ENCODE measurements at places on chromosomes 12 and 14.

GRCh38 chr12:15222219-15222618 lies 1.0 kb upstream of the RERG start:
- DNase-seq: no peak

- DNase-seq: peak; percentile 97
These were observed 14.0 kb downstream of the KCTD10 start for GRCh38 chr12:109462868-109463692.

DNA sequence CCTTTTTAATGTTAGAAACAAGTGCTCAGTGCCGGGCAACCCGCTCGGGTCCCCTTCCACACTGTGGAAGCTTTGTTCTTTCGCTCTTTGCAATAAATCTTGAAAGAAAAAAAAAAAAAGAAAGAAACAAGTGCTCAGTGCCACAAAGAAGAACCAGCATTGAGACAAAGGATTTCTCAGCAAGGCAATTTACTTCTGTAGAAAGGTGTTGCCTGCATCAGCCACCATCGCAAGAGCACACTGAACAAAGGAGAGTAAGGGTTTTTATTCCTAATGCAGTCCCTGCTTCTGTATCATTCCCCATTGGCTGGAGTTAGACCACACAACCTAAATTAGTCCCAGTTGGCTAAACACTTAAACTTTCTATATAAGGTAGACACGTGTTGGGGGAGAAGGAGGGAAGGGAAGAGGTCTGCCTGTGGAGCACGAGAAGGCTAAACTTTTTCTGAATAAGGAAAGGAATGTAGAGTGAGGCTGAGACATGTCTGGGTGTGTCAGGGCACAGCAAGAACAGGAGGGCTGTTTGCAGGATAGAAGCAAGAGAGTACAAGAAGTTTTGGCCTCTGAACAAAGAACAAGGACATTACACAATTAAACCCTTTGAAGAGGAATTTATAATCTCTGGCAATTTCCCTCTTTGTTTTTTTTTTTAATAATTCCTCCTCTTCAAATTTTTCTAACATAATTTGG lies 21.4 kb downstream of the KLRF2 start:
- DNase-seq: no peak

GRCh38 chr14:101620821-101621785 lies 59.8 kb downstream of the DIO3 start:
- no peak for DNase-seq

GRCh38 chr12:3446653-3447270 lies 44.2 kb upstream of the PRMT8 start:
- no peak for DNase-seq

GRCh38 chr12:39239490-39240486 lies 203.1 kb downstream of the KIF21A start:
- DNase-seq: no peak

DNA sequence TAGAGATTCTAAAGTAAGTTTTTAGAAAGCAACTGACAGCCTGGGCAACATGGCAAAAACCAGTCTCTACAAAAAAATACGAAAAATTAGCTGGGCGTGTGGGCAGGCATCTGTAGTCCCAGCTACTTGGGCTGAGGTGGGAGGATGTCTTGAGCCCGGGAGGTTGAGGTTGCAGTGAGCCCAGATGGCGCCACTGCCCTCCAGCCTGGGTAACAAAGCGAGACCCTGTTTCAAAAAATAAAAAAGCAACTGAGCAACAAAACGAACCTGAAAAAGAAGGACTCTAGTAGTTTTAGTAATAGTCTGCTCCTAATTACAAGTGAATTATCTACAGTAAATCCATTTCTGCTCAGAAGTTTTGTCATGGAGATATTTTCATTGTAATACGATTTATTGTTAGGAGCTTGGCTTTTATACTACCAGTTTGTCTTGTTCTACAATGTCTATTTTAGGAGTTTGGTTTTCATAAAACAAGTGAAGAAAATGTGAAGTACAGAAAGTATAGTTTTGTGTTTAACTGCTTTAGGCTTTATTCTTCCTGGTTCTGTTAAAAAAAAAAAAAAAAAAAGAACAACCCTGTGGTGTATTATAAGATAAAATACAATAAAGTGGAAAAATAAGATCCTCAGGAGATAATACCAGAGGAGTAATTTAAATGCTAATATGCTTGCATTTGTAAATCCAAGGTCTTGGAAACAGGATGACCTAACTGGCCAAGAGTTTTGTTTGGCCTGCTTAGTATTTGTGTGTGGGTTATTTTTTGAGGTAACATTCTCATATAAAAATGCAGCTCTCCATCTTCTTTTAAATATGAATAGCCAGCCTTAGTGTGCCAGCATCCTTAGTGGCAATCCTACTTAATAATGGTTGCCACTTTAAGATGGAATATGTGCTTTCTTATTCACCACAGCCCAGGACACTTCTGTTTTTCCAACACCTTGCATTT lies 2.8 kb downstream of the TMX1 start:
- no peak for DNase-seq

DNA sequence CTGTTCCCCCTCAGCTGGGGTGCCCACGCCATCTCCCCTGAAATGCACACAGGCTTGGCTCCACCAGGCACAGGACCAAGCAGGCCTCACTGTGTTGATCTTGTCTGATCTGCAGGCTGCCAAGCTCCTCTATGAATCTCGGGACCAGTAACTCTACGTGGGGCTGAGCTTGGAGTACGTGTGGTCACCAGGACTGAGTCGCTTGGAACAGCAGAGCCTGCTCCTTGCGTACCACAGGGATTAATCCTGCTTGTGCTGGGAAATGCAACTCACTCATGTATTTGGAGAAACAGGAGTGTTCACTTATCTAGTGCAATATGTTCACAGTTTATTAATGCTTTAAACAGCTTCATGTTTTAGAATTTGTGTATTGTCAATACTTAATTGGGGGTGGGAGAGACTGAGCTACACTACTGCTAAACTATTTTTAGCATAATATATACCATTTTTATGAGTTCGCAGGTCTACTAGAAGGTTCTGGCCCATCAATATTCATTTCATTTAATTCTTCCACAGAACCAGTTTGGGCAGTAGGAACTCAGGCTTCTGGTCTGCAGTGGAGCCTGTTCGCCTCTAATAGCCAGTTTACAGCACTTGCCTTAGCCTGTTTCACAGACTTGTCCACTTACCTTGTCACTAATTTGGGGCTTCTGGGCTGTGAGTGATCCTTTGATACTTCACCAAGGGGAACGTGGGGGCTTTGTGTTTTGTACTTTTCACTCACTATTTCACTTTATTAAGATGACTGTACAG lies 17.4 kb downstream of the ZFYVE21 start:
- no peak for DNase-seq

GRCh38 chr12:89019439-89020120 lies 332.7 kb downstream of the DUSP6 start:
- DNase-seq: peak; percentile 34

- no peak for DNase-seq
These were observed 9.8 kb upstream of the FERMT2 start for GRCh38 chr14:52960627-52961026.

All from AG04449 (cell line).